HFFc6 (cell line): ENCODE measurements at places on chromosomes 4 and X. TPM values are rescaled to one million over a fixed set of nuclear protein-coding genes. Genes with fewer than 3 reads are reported as not detected.

DNA sequence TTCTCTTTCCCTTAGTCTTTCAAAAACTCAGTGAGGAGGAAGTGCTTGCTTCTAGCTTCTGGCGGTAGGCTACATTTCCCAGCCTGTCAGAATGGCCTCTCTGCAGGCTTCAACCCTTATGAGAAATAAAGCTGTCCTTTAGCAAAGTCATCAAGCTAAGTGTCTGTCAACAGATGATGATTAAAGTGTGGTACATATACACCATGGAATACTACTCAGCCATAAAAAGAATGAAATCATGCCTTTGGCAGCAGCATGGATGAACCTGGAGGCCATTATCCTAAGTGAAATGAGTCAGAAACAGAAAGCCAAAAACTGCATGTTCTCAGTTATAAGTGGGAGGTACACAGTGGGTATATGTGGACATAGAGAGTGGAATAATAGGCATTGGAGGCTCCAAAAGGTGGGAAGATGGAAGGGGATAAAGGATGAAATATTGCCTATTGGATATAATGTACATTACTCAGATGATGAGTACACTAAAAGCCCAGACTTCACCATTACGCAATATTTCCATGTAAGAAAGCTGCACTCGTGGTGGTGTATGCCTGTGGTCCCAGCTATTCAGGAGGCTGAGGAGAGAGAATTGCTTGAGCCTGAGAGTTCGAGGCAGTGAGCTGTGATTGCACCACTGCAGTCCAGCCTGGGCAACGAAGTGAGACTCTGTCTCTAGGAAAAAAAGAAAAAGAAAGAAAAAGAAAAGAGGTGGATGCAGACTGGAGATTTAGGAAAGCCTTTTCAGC, 7.9 kb downstream of the TRIM2 start:
- DNase-seq = peak; percentile 37

DNA sequence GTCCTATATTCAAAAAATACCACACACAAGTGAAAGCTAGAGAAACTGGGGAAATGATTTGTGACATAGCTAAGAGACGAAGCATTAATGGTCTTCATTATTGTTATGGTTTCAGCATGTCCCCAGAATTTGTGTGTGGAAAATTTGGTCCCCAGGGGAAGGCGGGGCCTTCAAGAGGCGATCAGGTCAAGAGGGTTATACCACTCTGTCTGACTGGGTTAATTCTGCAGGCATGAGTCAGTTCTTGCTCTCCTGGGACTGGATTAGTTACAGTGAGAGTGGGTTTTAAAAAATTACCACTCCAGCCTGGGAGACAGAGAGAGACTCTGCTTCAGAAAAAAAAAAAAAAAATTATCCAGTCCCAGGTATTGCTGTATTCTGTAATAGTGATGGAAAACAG, 2.1 kb upstream of the MTNR1A start:
- DNase-seq = peak; percentile 39

- peak; percentile 49 for DNase-seq
Measured at GRCh38 chr4:20311856-20312255, 60.2 kb downstream of the SLIT2 start.

GRCh38 chr4:78735697-78736096, 40.5 kb upstream of the BMP2K start:
- DNase-seq = no peak

DNA sequence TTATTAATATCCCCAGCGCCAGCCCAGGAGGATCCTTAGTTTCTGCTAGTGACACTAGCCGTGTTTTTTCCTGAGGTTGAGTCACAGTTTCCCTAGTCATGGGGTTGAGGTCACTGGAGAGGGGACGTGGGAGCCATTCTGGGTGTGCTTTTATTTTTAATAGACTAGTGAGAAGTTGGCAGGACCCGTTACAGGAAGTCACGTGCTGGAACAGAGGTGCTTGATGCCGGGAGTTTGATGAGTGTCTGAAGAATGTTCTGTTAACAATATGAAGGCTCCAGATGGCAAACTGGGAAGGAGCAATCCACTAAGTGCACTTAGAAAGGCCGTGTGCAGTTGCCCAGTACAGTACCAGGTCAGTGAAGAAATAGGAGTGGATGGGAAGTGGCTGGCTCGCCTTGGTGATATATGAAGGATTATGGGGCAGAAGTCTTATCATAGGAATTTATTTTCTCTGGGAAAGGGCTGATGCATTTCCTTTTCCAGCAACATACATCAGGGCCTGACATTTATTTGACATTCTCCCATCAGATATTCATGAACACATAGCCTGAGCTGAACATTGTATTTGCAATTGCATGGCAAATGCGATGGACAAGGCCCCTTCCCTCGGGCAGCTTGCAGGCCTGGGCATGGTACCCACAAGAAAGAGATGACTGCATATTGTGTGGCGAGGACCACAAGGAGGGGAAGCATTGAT, 291.8 kb downstream of the FBXW7 start:
- DNase-seq = no peak

- DNase-seq = no peak
Measured at GRCh38 chrX:129780441-129781105, 824 bp downstream of the SASH3 start.

Gene NAP1L2
- total RNA-seq = 0.09 to 0.88 TPM (median 0.57 TPM) in 3 replicates

Gene LDB2
- 23.5 to 38.8 TPM (median 25.1 TPM) in 3 replicates for total RNA-seq

Gene PNMA6A
- 0.08 to 0.20 TPM (median 0.15 TPM) in 3 replicates for total RNA-seq

GRCh38 chr4:102139932-102140331, 205.3 kb downstream of the SLC39A8 start:
- no peak for DNase-seq

Gene GAGE2A
- not detected in 3 replicates for total RNA-seq

GRCh38 chrX:119226446-119226845, 9.6 kb upstream of the PGRMC1 start:
- no peak for DNase-seq

DNA sequence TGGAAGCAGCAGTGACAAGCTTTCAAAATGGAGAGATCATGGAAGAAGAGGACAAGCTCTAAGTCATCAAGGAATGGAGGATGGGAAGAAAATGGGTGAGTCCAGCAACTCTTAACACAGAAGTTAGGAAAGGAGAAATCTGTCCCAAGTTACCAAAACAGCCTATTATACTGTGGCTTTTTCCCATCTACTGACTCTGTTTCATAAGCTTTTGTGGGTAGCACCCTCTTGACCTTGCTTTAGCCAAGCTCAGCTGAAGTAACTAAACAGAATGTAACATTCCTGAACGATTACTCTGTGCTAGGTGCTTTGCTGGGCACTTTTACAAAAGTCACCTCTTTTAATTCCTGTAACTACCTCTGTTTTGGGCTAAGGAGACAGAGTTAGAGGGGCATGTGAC, 54.9 kb downstream of the MAP7D2 start:
- peak; percentile 60 for DNase-seq

DNA sequence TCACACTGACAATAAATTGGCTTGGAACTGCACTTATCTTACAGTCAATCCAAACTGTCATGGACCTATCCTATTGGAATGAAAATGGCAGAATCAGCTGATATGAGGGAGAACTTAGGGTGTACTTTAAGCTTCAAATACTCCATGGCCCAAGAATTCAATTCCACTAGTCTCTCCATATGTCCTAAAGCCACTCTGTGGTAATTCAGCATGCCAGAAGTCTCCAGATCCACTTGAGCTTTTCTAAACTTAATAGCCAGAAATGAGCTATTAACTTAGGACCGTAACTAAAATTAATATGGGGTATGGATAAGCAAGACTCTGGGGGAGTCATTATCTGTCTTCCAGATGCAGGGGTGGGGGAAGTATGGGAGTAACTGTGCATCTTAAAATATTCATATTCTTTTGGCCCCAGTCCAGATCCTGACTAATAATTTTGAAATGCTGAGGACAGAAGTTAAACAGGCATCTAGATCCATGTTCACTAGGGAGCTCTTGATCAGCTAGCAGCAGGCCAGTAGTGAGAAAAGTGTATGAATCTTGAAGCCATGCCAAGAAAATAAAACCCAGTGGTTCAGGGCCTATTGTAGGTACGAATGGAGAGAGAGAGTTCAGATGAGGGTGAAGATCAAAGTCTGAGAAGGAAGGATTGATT, 167.6 kb downstream of the DKK2 start:
- DNase-seq = no peak

- no peak for DNase-seq
Measured at GRCh38 chr4:173461170-173461569, 62.3 kb upstream of the SCRG1 start.

DNA sequence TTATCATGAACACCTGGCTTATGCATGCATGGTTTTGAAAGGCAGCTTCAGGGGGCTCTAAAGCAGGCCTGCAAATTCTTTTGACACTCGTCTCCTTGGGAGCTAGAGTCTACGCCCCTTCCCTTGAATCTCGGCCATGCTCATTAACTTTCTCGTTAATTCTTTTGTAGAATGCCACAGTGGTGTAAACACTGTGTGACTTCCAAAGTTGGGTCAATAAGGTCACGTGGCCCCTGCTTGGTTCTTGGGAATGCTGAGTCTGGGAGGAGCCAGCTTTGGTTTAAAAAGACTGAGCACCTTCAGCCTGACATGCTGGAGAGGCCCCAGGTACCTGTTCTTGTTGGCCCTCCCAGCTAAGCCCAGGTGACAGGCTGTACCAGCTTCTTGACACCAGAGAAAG, 228.4 kb downstream of the DHRSX start:
- DNase-seq = no peak

DNA sequence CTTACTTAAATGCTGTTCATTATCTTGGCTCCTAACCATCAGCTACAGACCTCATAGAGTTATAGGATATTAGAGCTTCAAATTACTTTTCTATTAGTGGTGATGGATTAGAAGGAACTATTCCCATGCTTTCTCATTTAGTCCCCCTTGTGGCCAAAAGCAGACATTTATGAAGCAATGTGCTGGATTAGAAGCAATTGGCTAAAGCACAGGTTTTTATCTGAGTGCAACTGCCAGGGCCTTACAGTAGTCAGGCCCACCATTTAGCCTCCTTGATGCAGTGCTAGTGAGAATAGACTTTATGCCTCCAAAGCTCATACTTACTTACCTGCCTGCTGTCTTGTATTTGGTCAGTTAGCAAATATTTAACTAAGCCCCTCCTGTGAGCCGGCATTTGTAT, 93.0 kb downstream of the TSPAN7 start:
- peak; percentile 19 for DNase-seq

Gene RBMXL3
- not detected in 3 replicates for total RNA-seq

DNA sequence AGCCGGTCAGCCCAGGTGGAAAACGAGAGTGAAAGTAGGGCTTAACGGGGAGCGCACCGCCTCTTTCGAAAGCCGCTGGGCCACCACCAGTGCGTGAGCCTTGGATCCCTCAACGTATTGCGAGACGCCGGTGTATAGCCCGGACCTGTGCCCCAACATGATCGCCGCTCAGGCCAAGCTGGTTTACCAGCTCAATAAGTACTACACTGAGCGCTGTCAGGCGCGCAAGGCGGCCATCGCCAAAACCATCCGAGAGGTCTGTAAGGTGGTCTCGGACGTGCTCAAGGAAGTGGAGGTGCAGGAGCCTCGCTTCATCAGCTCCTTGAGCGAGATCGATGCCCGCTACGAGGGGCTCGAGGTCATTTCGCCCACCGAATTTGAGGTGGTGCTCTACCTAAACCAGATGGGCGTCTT, 929 bp downstream of the MAB21L2 start:
- DNase-seq = no peak

Gene CXCL11
- not detected in 3 replicates for total RNA-seq

DNA sequence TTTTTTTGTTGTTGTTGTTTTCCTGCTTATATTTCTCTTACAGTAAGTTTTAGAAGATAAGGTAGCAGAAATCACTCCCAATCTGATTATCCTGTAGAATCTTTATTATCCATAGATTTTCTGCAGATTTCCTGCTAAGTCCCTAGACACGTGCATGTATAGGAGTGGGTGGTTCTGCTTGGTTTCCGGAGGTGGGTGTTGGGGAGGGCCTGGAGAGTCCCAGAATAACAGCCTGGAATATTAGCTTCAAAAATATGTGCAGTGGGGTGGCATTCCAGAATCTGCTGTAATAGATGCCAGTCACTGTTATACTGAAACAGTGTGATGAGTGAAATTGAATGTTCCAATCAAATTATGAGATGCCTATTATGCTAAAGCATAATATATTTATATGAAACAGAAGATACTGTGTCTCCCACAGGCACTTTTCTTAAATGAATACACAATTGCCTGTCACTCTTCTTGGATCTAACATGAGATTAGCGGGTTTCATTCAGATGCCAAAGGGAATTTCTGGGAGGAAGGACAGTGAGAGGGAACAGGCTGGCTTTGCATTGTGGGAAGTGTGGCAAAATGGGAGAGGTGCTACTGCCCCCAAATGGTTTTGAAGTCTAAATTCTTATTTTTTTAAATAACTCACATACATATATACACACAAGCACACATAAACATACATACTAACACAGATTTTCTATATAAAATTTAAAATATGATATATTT, 37.6 kb downstream of the C4orf50 start:
- no peak for DNase-seq

Gene SRPK3
- total RNA-seq = 0.14 and 0.29 TPM in 2 replicates

- peak; percentile 99 for DNase-seq
Measured at GRCh38 chr4:53476232-53477037, 99.0 kb downstream of the FIP1L1 start.

- no peak for DNase-seq
Measured at GRCh38 chr4:147950841-147951240, 219.0 kb downstream of the ARHGAP10 start.

Gene BMPR1B
- total RNA-seq = not detected in 2 replicates

Gene AMBN
- total RNA-seq = not detected in 3 replicates

DNA sequence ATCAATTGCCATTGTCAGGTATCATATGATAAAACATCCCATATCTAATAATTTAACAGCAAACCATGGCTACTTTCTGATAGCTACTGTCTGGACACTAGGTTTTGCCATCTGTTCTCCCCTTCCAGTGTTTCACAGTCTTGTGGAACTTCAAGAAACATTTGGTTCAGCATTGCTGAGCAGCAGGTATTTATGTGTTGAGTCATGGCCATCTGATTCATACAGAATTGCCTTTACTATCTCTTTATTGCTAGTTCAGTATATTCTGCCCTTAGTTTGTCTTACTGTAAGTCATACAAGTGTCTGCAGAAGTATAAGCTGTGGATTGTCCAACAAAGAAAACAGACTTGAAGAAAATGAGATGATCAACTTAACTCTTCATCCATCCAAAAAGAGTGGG, 7.0 kb downstream of the NPY5R start:
- DNase-seq = no peak

Gene CPE
- total RNA-seq = 0.13 TPM in 1 of 3 replicates, not detected in the others

GRCh38 chrX:39829965-39830364, 267.8 kb downstream of the BCOR start:
- no peak for DNase-seq

DNA sequence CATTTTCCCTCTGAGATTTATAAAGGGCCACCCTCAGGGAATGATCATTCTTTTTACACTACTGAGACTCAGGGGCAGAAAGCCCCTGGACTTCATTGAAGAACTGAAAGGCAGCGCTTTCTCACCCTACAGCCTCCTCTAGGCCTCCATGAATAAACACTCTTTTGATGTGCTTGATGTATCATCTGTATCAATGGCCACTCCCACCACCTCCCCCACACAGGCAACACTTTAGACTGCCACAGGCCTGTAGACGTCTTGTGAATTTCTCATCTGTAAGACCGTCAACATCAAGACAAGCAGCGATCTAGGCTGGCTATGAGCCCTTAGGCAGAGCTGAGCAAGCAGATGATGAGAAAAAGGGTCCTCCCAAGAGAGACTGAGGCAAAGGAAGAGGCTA, 123.2 kb downstream of the HUWE1 start:
- DNase-seq = no peak

- DNase-seq = no peak
Measured at GRCh38 chrX:153405426-153405825, 4.3 kb upstream of the PNMA6E start.

Gene ELK1
- 44.0 to 46.3 TPM (median 44.5 TPM) in 3 replicates for total RNA-seq
